ENCODE measurements at places on chromosomes 12 and 14.

DNA sequence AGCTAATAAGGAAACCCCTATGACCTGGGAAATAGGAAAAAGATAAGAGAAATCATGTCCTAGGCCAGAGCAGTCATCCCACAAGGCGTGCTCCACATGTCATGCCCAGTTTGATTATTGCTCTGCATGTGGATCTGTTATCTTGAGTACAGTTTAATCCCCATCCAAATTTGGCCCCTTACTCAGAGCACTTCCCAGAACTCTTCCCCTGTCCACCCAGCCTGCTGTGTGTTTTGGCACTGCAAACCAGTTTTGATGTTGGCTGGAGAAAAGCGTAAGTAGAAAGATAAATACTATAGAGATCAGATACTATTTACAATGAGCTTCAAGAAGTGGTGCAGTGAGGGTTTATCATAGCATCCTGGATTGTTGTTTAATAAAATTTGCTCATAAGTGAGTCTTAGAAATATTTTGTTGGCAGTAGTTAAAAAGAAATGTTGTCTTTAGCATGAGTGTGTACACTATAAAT lies 83.8 kb downstream of the PTPRB start:
- DNase-seq = no peak

DNA sequence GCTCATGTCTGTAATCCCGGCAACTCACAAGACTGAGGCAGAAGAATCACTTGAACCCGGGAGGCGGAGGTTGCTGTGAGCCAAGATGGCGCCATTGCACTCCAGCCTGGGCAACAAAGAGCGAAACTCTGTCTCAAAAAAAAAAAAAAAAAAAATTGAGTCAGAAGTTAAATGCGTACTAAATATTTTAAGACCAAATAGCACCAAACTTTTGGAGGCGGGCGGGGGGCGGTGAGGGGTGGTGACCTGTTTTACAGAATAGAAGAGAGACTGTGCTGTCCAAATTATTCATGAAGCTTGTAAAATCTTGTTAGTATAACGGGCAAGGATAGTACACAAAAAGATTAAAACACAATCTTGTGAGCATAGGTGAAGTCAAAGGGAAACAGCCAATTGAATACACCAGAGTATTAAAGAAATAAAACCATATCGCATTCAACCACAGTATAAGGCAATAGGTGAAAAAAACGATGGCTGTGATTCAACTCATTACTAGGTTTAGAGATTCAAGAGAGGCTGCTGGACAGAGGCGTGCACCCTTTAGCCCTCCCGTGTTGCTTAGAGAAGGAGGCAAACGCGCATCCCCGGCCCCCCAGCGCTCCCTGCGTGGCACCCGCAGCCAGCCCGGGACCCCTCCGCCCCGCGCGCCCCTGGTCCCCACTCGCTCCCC lies 571 bp downstream of the ZNF891 start:
- DNase-seq = no peak

DNA sequence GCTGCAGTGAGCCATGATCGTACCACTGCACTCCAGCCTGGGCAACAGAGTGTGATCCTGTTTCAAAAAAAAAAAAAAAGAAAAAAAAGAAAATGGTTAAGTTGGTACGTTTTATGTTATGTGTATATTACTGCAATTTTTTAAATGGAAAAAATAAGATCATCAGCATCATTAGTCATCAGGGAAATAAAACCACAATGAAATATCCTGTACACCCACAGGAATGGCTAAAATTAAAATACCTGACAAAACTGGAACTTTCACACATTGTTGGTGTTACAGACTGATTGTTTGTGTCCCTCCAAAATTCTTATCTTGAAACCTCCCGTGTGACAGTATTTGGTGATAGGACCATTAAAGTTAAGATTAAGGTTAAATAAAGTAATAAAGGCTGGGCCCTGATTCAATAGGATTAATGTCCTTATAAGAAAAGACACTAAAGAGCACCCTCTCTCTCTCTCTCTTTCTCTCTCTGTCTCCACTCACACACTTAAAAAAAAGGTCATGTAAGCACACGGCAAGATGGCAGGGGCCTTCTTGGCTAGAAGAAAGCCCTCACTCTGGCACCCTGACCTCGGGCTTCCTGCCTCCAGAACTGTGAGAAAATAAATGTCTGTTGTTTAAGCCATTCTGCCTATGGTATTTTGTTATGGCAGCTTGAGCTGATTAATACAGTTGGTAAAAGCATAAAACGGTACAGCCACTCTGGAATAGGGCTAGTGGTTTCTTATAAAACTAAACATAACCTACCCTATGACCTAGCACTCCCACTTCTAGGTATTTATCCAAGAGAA lies 48.3 kb upstream of the ZFP36L1 start:
- DNase-seq = no peak

DNA sequence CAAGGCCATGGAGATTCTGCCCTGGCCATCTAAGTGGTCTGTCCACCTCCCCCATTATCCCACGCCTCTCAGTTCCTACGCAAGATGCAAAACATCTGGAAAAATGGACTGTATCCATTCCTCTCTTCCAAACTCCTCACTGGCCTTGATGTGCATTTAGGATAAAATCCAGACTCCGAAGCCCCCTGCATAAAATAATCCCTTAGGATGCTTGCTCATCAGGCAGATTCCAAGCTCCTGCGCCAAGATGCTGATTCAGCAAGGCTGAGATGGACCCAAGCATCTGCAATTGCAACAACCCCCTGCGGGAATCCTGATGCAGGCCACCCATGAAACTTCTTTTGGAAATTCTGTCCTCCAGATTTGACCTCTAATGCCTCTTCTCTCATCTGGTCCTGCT lies 81.6 kb downstream of the SPRING1 start:
- peak; percentile 77 for DNase-seq

DNA sequence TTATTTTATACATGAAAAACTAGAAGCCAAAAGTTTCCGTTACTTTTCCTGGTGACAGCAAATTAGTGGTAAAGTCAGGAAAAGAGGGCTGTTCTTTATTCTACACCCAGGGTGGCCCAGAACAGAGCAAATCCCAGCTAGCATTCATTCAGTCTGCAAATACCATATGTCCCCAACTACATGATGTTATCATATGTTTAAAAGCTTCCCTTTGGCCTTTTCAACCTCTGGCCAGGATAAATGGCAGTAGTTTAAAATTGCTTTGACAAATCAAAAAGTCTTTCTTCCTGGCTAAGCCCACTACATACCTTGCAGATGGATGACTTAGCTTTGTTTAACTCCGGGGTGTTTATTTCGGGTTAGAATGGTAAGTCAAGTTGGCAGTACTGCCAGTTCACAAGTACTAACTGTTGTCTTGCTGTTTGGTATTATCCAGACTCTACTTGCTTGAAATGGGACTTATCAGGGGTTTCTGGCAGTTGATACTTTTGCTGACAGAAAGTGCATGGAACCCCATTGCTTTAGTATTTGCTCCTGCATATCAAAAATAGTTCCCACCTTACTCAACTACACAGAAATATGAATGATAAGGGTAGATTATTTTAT lies 69.7 kb downstream of the PKP2 start:
- no peak for DNase-seq

- DNase-seq = no peak
Measured at GRCh38 chr12:74646831-74647230, 109.2 kb downstream of the ATXN7L3B start.

DNA sequence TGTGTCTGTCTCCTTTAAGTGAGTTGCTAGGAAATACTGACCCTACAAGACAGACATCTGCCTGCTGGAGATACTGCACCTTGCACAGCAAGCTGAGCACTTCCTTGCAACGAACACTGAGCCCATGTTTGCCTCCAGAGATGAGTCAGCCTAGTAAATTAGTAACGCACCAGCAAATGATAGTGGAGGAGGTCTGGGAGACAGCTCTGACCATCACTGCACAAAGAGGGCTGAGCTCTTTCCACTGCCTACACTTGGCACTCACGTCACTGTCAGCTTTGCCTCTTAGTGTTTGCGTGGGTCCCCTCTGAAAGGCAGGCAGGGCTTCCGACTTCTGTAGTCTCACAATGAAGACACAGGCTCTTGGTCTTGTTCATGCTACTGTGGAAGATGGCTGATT lies 109.0 kb downstream of the APAF1 start:
- no peak for DNase-seq

DNA sequence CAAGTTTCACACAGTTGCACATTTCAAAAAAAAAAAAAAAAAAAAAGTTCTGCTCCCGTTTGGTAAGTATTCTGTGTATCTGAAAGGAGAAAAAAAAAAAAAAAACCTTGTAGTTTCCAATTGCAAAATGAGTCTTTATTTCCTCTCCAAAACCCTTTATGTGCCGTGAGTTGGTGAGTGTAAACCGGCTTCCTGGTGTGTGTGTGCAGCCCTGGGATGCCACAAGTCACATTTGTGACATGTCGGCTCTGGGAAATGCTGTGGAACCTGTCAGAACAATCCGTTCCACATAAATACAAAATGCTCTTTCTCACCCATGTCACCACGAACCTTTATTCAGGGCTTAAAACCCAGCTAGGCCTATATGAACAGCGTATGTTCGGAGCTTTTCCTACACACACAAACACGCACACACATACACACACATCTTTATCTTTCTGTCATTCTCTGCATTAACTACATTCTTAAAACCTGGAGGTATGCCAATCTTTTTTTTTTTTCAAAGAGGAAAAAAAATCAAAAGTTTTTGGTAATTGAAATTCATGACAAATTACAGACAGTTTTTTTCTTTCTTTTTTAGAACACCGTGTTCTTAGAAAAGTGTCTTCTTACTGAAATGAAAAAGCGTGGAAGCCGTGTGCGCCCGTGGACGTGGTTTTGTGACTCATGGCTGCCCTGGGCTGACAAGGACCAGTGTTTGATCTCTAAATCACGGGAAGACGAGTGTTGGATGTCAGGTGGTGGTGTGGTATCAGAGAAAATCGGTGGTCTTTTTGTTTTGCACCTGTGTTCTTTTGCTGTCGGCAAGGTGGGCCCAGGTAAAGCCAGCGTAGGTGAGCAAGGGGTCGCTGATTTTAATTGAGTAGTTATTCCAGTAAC lies 612.0 kb downstream of the VRK1 start:
- no peak for DNase-seq

DNA sequence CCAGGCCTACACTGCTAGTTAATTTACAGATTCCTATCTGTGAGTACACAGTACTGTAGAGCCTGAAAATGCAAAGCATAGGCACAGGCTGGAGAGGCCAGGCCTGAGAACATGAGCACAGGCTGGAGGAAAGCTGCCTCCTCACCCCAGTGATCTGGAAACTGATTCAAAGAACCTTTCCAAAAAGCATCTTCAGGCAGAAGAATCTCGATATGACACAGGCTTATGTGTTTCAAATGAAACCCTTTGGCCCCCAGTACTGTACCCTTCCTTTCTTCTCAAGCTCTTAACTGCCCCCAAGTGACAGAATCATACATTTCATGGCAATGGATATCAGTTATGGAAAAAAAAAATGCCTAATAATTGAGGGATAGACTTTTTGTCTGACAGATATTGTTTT lies 122.0 kb downstream of the KCNC2 start:
- DNase-seq = no peak

DNA sequence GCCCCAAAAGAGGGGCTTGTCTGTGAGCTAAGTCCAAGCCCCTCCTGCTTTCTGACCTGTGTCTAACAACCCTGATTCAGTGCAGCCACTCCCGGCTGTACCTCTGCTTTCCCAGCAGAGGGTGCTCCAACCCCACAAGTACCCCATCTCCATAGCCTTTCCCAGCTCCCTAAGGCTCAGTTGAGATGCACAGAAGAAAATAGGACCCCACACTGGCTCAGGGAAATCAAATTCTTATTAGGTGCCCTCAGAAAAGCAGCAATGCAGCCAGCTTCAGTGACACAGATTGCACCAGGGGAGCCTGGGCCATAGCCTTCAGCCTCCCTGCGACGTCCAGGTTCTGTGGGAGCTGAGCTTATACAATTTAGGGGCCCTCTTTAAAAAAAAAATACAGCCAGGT lies 49.9 kb downstream of the LRRC74A start:
- peak; percentile 67 for DNase-seq

- peak; percentile 76 for DNase-seq
Measured at GRCh38 chr14:71466946-71467345, 465.3 kb upstream of the RGS6 start.

DNA sequence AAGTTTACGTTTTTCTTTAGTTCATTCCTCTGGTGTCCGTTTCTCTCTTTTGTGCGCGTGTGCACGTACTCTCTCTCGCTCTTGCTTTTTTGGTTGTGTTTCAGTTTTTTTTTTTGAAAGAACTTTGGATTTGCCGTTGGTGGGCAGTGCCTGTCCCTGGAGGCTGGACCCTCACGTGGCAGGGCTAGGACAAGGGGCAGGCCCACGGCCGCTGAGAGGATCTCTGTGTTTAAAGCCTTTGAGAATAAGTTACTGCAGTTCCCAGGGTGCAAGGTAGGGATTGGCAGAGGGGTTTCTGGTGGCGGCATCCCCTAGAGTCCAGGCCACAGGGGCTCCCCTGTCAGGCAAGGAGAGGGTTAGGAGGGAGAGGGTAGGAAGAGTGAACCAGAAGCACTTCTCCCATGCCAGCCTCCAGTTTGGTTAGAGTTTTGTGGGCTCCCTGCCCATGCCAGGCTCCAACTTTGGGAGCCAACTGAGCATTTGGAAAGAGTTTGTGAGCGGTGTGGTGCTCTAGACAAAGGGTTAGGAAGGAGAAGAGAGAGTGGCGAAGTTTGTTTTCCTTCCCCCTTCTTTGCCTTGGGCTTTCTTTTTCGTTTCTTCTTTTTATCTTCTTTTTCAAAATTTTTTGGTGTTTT lies 30.5 kb downstream of the ZFHX2 start:
- DNase-seq = no peak

GRCh38 chr14:21536418-21537089 lies 10.4 kb upstream of the SALL2 start:
- no peak for DNase-seq

DNA sequence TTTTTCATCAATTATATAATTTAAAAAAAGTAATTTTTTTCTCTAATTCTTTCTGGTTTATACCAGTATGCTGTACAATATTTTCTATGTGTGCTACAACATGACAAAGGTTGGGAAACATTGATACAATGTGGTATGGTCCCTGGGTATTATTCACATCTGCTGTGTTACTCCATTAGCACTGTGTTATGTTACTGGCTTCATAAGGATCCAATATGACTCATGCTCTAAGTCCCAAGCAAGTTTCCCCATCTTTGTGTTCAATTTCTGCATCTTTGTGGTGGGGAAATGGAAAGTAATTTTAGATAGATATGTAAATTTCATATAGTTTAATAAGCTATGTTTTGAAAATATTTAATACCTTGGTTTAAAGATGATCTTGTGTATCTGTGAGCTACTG lies 35.8 kb downstream of the FBXO33 start:
- DNase-seq = no peak

GRCh38 chr12:45490232-45490881 lies 239.1 kb upstream of the ARID2 start:
- no peak for DNase-seq

DNA sequence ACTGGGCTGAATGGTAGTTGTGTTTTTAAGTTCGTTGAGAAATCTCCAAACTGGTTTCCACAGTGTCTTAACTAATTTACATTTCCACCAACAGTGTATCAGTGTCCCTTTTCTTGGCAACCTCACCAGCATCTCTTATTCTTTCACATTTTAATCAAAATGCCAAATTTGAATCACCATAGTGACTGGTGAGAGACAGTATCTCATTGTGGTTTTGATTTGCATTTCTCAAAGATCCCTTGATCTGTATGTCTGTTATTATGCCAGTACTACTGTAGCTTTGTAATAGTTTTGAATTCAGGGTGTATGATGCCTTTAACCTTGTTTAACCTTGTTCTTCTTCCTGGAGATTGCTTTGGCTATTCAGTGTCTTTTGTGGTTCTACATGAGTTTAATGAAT lies 2.2 kb upstream of the EIF2S3B start:
- DNase-seq = no peak

- DNase-seq = no peak
Measured at GRCh38 chr14:62710811-62711210, 334.4 kb downstream of the KCNH5 start.
